Neural crest cell (in vitro differentiated cells): ENCODE measurements at places on chromosomes 13 and 19. TPM values are rescaled to one million over a fixed set of nuclear protein-coding genes. Genes with fewer than 3 reads are reported as not detected.

DNA sequence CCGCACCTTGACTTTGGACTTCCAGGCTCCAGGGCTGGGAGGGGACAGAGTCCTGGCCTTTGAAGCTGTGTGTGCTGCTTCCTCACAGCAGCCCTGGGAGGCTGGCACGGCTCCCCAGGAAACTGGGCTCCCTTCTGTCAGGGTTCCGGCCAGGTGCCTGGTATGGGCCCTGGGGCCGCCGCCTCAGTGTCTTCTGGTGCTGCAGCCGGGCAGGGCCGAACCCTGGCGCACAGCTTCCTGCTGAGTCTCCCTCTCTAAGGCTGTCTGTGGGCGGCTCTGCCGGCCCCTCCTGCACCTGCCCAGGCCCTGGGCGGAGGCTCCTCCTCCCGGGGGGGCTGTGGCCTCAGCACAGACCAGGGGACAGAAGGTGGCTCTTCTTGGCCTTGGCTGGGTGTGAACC is 32.4 kb downstream of the GPX4 start:
- DNase-seq: no peak

DNA sequence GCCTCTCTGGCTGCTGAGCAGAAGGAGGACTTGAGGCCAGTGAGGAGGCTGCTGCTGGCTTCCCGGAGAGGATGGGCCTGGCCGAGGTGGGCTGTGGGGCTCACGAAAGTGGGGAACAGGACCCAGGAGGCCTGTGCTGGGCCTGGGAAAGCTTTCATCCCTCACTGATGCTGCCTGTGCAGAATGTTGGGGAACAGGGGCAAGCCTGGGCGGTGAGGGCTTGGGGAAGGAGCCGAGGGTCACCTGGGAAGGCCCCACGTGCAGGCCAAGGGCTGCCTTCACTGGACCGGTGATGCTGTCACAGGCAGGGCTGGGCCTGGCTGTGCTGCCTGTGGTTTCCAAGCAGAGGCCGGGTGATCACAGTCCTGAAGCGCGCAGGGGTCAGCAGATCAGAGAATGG is 9.4 kb downstream of the AP1M1 start:
- DNase-seq: no peak

GRCh38 chr13:111392486-111392885 is 72.0 kb downstream of the TEX29 start:
- no peak for DNase-seq

GRCh38 chr19:8902520-8902919 is 70.3 kb downstream of the MBD3L1 start:
- DNase-seq: no peak

DNA sequence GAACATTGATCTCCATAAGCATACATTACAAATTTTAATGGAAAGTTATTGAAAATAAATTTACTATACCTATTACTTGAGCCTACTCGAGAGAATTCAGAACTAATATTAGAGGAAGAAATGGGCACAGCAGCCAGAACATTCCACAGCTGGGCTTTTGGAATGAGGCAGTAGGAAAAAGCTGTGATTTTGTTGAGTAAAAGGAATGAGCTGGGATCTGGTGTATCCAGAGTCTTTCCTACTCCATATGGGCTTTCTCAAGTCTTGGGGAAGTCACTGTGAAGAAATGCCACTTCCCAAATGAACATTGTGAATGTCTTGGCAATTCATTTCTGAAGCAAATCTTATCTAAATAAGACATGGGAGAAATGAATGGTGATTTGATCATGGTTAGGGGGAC is 93.1 kb downstream of the CYSLTR2 start:
- no peak for DNase-seq

DNA sequence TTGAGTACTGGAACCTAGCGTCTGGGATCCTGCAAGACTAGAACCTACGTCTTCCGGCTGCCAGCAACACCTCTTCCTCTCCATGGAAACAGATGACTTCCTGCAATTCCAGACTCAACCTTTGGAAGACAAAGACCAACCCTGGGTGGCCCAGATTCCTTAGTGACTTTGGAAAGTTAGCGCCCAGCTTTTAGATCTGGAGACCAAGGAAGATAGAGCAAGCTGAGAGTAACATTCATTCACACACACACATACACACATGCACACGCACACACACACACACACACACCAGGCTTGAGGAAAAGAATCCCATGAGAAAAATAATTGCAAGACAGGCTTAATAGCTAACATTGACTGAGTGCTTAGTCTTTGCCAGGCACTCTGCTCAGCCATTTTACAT is 788.9 kb downstream of the UQCRFS1 start:
- no peak for DNase-seq

DNA sequence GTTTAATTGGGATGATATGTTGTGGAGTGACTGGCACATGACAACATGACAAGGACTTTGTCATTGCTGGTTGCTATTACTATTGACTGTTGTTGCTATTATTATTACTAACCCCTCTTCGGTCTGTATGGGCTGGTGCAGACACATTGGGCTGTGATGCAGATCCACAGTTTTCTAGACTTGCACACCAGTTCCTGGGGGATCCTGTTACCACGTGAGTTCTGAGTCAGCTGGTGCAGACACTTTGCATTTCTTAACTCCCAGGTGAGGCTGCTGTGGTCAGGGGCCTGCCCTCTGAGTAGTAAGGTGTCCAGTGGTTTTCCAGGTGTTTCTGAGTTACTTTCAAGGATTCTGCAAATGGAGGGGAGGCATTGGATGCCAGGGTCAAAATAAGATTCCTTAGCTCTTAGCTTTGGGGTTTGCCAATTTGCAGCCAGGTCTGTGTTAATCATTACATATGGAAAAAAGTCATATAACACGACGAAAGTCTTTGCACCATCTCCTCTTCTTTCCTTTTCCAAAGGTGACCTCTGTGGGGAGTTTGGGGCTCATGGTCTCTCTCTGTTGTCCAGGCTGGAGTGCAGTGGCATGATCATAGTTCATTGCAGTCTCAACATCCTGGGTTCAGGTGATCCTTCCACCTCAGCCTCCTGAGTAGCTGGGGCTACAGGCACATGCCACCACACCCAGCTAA is 19.3 kb downstream of the BICRA start:
- no peak for DNase-seq

DNA sequence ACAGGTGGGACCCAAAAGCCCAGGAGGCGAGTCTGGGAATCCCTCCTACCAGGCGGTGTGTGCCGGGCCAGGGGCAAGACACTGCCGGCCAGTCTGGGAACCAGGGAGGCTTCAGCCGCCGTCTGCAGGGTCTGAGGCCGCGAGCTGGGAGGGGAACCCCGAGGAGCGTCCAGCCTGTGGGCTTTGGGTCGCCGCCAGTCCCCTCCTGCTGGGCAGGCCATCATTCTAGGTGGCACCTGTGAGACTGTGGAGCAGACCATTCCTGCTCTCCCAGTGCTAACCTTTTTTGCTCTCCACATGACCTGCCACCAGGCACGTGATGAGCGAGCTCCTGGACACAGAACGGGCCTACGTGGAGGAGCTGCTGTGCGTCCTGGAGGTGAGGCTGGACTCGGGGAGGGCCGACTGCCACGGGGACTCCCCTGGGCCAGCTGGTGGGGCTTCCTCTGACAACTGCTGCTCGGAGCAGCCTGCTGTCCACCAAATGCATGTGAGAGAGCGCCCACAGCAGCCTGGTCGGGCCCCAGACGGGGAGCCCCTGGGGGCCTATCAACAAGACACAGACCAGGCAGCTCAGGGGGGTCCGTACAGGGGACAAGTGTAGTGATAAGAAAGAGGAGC is 24.6 kb upstream of the F7 start:
- DNase-seq: no peak

DNA sequence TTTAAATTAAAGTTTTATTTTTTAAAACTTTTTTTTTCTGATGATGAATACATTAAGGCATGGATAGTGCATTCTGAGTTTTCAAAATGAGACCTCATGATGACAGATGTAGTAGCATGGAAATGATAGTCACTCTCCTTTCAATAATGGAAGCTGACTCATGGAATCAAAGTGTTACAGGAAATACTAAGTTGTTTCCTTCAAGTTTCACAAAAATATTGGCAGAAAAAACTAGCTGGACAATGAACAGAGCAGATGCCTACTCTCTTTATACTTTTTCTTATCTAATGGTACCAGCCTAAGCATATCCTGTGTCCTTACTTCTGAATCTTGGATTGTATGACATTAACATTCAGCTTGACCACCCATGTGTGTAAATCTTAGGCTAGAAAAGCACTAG is 1337.3 kb downstream of the PCDH9 start:
- DNase-seq: no peak

GRCh38 chr13:76239031-76239680 is 603.0 kb downstream of the LMO7 start:
- DNase-seq: no peak

DNA sequence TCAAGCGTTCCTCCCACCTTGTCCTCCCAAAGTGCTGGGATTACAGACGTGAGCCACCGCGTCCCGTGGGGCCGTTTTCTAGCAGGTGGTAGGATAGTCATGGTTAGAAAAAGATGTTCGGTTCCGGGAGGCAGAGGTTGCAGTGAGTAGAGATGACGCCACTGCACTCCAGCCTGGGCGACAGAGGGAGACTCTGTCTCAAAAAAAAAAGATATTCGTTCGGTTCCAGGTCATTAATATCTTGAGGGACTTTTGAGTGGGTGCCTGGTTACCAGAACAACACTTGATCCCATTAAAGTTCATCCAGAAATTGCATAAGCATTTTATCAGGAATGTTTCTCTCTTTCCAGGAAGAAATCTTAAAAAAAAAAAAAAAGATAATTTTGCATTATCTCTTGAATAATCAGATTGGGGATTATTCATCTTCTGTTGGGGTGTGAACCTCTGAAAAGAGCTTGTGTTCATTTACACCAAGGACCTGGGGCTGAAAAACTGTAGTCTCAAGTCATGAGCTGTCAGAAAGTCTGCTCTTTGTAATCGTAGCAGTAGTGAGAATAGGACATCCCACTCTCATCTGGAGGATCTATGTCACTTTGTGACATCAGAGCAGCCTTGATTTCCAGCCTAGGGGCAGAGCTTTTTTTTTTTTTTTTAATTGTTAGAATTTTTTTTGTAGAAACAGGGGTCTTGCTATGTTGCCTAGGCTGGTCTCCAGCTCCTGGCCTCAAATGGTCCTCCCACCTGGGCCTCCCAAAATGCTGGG is 1.0 kb upstream of the ETHE1 start:
- no peak for DNase-seq

- peak; percentile 68 for DNase-seq
These were observed at the start of gene SACS for GRCh38 chr13:23433171-23434153. Gene SACS (minus strand): TSS chr13:23433702. CDS start chr13:23411239, 22,463 bp downstream.

DNA sequence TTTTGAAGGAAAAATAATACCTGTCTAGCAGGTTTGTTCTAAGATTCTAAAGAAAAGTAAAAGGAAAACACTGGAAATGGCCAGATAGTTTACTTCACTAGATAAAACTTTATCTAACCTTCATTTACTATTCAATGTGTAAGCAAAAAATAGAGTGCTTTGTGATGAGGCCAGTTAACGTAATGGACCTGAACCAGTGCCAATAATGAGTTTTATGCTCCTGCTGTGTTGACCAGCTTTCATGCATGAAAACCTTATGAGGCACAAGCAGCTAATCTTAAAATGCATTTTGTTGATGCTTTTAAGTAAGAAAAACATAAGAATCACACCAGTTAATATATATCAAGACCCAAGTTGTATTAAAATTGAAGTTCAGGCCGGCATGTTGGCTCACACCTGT is 617.2 kb upstream of the GPC6 start:
- DNase-seq: no peak

- no peak for DNase-seq
These were observed 1979.9 kb upstream of the PRR20A start for GRCh38 chr13:55160867-55161266.

GRCh38 chr19:13104848-13105711 is 2.4 kb upstream of the LYL1 start:
- DNase-seq: no peak

DNA sequence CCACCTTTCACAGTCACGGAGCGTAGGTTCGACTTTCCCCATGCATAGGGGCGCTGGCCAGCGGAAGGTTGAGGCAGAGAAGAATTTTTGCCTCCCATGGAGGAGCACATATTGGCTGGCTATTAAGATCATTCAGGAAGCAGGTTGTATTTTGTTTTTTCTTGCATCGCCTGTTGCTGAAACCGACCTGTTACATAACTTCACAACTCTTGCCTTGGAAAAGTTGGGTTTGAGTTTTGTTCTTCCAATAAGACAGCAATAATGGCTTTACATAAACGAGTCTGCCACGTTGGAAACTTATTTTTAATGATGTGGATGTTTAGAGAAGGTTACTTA is 1.4 kb downstream of the UPF1 start:
- DNase-seq: no peak

- no peak for DNase-seq
These were observed 4.4 kb upstream of the LILRA5 start for GRCh38 chr19:54317108-54317964.

GRCh38 chr13:77150651-77151050 is 123.7 kb upstream of the FBXL3 start:
- DNase-seq: no peak

GRCh38 chr19:36160821-36161596 is 8.8 kb upstream of the COX7A1 start:
- DNase-seq: no peak

DNA sequence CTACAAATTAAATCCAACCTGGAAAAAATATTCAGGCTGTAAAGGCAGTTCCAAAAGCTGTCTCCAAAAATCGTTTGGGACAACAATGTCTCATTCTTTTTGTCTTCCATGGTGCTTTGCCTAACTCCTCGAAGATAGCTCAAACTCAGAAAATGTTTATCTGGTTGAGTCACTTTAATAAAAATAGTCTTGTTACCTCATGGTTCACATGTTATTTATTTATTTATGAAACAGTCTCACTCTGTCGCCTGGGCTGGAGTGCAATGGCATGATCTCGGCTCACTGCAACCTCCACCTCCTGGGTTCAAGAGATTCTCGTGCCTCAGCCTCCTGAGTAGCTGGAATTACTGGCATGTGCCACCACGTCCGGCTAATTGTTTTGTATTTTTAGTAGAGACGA is 4.9 kb upstream of the BRD4 start:
- DNase-seq: no peak

GRCh38 chr13:42272804-42273175 is 838 bp downstream of the AKAP11 start:
- DNase-seq: no peak

- DNase-seq: no peak
These were observed 15.1 kb downstream of the GARRE1 start for GRCh38 chr19:34269489-34269888.

- no peak for DNase-seq
These were observed 23.2 kb downstream of the HSPH1 start for GRCh38 chr13:31138515-31138914.

GRCh38 chr13:106349080-106349931 is 186.2 kb downstream of the EFNB2 start:
- no peak for DNase-seq

Gene PRRG2
- 1.0 and 1.3 TPM in 2 replicates for total RNA-seq

Gene ZNF527
- 8.2 and 8.4 TPM in 2 replicates for total RNA-seq

Gene ABCA7
- total RNA-seq: 12.8 and 16.3 TPM in 2 replicates

Gene MYO1F
- 0.33 and 0.77 TPM in 2 replicates for total RNA-seq

Gene CYP4F11
- not detected in 2 replicates for total RNA-seq

Gene ZNF583
- total RNA-seq: 9.2 and 9.8 TPM in 2 replicates

Gene ZNF805
- total RNA-seq: 15.5 and 16.1 TPM in 2 replicates

Gene AMER2
- total RNA-seq: 3.9 and 4.1 TPM in 2 replicates

Gene RETN
- total RNA-seq: not detected in 2 replicates

Gene DZIP1
- total RNA-seq: 71.0 and 71.1 TPM in 2 replicates
